NCI-H1694 (cell line): ENCODE measurements at places on chromosomes 1 and 21.
A peak's percentile ranks its signal among the peaks of the same experiment; 100 is the strongest.

GRCh38 chr1:234108921-234109320 is 204.4 kb downstream of the SLC35F3 start:
- no peak for DNase-seq

GRCh38 chr1:212587016-212587887 is 21.3 kb upstream of the ATF3 start:
- no peak for DNase-seq

DNA sequence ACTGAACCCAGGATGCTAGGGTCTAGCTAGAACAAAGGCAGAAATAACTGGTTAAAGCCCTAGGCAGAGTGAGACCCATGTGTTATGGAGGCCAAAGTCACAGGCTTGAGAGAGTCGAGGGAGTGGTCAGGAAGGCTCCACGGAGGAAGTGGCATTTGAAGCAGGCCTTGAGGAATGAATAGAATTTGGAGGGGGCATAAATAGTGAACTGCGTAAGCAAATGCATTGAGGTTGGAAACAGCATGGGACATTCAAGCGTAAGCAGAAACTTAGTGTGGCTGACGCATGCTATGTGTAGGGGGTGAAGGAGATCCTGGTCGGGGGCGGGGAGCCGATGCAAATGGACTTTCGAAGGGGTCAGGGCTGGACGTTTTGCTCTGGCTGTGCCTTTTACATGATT is 11.5 kb downstream of the AZIN2 start:
- DNase-seq: no peak

GRCh38 chr1:36239941-36240637 is 15.8 kb downstream of the THRAP3 start:
- no peak for DNase-seq

DNA sequence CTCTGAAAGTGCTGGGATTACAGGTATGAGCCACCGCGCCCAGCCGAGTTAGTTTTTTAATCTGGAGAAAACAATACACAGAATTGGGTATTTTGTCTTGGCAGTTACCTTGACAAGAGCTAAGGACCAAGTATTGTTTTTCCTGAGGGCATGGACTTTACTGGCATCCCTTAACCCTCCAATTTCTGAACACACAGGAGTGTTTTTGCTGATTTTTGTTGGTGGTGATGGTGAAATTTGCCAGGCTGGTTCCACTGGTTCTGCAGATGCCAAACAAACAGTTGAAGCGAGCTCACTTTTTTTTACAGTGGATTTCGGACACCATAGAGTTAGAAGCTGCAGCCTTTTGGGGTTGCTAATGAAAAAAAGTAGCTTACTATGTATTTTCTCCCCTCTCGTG is 37.2 kb upstream of the SH3D21 start:
- no peak for DNase-seq

- DNase-seq: no peak
Measured at GRCh38 chr1:118984722-118985639, 3.2 kb downstream of the TBX15 start.

GRCh38 chr1:182897696-182898095 is 55.3 kb downstream of the SHCBP1L start:
- DNase-seq: no peak

DNA sequence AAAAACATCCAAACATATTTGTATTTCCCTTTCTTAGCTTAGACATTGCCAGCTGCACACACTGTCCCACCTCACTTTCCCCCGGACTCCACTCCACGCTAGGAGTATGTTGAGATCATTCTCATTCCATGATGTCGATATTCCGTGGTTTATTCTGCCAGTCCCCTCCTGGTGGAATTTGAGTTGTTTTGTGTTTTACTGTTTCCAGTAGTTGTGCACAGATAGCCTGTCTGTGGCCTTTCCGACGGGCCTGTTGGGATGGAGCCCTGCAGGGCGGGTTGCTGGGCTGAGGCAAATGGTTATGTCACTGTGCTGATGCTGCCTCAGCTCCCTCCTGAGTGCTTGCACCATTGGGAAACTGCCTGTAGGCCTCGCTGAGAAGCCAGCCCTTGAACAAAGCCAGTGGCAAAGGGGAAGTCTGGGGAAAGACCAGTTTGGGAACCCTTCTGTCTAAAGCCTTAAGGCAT is 12.8 kb downstream of the TRAPPC10 start:
- no peak for DNase-seq

- DNase-seq: no peak
Measured at GRCh38 chr1:247357052-247357780, 25.5 kb upstream of the ZNF496 start.

DNA sequence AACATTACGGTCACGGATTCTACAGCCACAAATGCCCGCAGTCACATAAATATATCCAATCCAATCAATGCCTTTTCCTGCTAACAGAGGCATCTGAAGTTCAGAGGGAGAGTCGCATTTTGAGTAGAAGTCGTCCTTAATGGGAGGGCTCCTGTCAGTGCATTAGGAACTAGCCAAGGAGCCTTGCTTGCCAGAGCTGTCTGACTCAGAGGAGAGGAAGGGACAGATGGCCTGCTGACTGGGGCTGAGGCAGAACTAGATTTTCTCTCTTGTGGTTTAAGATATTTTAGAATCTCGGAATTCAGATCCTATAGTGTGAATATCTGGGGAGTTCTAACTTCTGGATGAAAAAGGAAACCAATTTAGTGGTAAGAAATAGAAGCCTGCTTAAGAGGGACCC is 10.6 kb downstream of the XKR8 start:
- DNase-seq: no peak

GRCh38 chr1:105137543-105138457 is 1388.1 kb downstream of the AMY1C start:
- peak; percentile 70 for DNase-seq

DNA sequence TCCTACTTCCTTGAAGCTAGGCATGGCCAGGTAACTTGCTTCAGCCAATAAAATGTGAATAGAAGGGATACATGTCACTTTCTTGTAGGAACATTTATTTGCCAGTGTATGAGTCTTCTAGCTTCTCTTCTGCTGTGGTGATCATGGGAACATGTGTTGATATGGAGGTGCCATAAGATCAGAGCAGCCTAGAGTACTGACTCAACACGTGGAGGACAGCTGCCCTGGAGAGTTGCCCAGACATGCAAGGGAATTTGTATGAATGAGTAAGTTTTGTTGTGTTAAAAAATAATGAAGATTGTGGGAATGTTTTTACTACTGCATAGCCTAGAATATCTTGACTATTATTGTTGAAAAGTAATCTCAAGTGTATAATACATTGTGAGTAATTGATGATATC is 502.3 kb downstream of the NUF2 start:
- DNase-seq: no peak

DNA sequence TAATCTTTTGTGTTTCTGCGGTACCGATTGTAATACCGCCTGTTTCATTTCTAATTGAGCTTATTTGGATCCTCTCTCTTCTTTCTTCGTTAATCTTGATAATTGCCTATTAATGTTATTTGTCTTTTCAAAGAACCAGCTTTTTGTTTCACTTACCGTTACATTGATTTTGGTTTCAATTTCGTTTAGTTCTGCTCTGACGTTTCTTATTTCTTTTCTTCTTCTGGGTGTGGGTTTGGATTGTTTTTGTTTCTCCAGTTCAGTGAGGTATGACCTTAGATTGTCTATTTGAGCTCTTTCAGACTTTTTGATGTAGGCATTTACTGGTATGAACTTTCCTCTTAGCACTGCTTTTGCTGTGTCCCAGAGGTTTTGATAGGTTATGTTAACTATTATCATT is 9.4 kb downstream of the OR2M2 start:
- DNase-seq: no peak

DNA sequence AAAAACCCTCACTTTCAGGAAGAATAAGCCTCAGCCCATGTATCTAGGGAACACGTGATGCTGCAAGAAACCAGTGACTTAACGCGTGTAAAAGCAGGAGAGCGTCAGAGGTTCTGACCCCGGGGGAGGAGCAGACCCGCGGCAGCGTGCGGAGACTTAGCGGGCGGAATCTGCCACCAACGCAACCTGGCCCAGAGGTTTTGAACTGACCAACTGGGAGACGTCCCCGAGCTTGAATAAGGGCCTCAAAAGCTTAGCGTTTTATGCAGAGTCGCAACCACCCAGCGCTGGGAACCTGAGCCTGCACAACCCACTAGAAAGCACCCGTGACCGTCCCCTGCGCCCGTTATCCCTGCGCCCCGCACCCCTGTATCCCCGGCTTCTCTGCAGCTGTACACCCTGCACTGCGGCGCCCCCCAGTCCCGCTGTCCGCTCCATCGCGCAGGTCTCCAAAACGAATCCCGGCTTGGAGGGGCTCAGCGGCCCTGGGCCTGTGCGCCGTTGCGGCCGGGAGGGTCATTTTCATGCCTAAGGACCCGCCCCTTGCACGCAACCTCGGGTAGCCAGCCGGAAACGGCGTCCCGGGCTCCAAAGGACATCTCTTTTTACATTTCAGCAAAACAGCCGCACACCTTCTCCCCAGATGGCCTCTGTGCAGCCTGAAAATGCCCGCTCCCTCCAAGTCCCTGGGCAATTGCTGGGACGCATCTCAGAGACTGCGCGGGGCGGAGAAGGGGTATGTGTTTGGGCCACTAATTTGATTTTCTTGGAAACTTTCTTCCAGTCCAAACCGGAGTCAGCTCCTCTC is 29.4 kb upstream of the TRIM17 start:
- DNase-seq: no peak

GRCh38 chr1:30765556-30766434 is 8.2 kb upstream of the LAPTM5 start:
- DNase-seq: no peak

DNA sequence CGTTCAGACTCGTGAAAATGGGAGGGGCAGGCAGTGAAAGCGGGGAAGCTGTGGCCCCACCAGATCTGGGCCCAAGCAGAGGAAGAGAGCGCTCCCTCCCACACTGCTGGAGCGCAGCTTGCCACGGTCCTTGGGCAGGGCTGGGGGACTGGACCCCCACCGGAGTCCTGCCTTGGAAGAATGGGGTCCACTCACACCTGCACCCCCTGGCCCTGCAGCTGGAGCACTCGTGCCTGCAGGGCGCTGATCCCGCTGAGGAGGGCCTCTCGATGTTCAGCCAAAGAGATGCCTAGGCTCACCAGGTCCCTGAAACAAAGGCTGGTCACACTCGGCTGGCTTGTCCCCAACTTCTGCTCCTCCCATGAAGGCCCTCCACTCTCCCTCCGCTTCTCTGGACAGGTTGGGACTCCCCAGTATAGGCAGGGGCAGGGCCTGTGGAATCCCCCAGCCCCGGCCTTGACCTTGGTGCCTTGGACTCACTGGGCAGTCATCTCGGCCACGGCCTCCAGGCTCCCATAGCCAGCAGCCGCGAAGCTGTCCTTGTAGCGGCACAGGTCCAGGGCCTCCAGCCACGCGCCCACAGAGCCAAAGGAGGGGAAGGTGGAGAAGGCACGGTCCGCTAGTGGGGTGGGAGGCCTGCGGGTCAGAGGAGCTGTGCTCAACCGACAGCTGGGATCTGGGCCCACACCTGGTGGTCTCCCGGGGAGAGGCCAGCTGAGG is 26.0 kb downstream of the CDCA8 start:
- DNase-seq: no peak

- DNase-seq: no peak
Measured at GRCh38 chr1:234927312-234927970, 201.2 kb downstream of the TOMM20 start.

DNA sequence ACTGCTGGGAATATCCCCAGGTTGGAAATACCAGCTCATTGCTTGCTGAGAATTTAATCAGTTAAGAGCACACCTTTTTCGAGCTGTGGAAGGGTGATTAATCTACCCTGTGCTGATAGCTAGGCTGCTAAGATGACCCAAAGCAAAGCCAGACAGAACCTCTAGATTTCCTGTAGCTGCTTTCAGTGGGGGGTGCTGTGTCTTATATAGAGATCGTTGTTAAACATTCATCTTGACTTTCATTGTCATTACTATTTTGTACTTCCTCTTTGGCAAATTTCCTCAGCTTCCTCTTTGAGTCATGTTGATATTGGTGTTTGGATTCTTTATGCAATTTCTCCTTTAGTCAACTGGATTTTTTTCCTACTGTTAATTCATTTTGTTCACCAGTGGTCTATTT is 155.3 kb downstream of the DISC1 start:
- no peak for DNase-seq

DNA sequence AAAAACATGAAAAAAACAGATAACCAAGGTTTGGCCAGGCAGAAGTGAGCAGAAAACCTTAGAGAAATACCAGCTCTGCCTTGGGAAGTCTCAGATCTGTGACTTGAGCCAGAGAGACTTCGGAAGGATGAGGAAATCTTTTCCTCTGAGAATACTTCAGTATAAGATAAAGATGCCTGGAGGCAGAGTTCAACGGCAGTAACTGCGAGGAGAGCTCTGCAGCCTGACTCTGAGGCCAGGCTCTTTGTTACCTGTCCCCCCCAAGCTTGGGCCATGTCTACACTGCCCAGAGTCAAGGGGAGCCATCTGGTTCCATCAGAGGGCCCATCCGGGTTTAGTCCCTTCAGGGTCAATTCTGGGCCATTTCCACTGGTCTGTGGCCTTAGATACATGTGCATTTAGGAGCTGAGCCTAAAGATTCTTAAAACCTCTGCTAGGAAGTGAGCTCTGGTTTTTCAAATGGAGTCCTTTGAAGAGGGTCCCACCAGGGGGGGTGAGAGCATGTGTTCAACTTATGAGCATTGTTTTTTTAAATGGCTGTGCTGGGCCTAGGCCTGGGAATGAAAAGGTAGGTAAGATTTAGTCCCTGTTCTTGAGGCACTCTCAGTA is 8.7 kb downstream of the KIRREL1 start:
- DNase-seq: no peak

GRCh38 chr1:25513666-25514065 is 29.7 kb upstream of the LDLRAP1 start:
- DNase-seq: no peak

DNA sequence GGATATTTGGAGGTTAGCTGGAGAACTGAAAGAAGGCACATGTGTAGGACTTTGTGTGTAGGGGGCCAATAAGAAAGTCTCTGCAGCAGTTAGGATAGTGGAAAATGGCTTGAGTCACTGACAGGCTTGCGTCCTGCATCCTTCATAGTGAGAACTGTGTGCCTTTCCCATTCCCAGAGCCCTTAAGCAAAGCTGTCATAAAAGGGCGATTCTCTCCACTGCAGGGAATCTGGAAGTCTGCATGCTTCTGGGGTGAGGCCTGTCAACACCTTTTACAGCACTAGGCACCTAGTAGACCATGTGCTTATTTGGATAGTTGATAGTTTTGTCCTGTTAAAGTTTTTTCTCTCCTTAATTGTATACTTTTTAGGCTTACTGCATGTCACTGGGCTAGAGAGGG is 39.4 kb upstream of the MACF1 start:
- no peak for DNase-seq

- DNase-seq: peak; percentile 86
Measured at GRCh38 chr1:32072622-32073298, at the start of gene TMEM39B. TMEM39B (plus strand) TSS chr1:32072939; CDS start chr1:32073048, 109 bp downstream.

DNA sequence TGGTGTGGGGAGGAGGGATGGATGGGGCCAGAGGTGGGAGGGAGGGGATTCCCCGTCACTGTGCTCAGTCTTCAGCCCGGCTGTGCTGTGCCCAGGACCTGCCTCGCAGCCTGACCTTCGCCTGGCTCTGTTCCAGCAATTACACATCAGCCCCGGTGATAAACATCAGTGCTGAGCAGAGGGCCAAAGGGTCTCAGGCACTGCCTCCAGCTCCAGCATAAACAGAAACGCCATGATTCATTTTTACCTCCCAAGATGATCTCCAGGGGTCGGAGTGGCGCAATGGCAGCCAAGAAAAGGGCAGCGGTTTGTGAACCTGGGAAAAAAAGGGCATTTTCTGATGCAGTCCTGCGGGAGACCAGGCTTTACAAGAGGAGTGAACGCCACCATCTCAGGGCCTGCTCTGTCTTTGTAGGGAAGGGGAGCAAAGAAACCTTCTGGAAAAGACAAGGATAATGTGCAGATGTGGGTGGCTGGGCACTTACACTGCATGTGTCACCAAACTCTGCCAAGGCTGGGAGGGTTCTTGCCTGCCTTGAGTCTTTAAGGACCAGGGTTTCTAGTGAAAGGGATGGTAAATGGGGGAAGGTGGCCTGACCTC is 28.1 kb downstream of the SHISA4 start:
- DNase-seq: no peak

- DNase-seq: no peak
Measured at GRCh38 chr1:91645031-91645430, 144.4 kb downstream of the CDC7 start.
